Activated CD8-positive, alpha-beta memory T cell treated with anti-CD3 and anti-CD28 coated beads for 4 hours (primary cell): ENCODE measurements at places on chromosomes 7 and 10.
A peak's percentile ranks its signal among the peaks of the same experiment; 100 is the strongest.

- DNase-seq, result no peak
These were observed 264.9 kb downstream of the SKIDA1 start for GRCh38 chr10:21260506-21261149.

DNA sequence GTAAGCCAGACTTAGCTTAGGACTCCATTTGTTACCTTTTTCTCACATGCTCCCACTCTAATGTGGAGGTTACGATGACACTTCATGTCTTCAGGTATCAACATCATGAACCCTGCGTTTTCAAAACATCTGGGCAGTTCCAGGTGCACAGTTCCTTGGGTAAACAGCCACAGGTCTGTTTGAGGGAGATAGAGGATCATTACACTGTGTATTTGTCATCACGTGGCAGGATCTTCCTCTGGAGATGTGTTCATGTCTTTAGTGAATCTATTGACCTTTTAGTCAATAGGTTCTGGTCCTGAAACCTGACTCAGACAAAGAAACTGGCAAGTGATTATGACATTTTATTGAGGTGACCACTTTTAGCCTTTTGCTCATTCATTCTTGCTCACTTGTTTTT, 145.5 kb downstream of the ANKRD7 start:
- no peak for DNase-seq

DNA sequence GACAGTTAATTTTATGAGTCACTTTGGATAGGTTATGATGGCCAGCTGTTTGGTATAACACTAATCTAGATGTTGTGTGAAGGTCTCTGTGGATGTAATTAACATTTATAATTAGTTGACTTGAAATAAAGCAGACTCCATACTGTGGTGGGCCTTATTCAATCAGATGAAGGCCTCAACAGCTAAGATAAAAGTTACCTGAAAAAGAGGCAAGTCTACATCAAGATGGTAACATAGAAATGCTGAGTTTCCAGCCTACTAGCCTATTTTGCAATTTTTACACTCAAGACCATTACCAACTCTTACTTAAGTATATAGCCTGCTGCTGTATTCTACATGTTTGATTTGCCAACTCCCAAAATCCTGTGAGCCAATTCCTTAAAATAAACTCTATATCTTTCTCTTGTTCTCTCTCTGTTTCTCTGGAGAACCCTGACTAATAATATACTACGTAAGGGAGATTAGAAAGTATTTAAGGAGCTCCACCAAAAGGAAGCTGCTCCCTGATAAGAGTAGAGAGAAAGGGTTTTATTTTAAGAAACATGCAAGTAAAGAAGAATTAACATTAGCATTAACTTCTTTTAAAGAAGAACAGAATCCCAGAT, 42.7 kb downstream of the ZNF438 start:
- DNase-seq, result no peak

GRCh38 chr7:151779255-151779654, 97.7 kb downstream of the PRKAG2 start:
- no peak for DNase-seq

GRCh38 chr10:133481086-133481643, 27.4 kb downstream of the SCART1 start:
- DNase-seq, result no peak

DNA sequence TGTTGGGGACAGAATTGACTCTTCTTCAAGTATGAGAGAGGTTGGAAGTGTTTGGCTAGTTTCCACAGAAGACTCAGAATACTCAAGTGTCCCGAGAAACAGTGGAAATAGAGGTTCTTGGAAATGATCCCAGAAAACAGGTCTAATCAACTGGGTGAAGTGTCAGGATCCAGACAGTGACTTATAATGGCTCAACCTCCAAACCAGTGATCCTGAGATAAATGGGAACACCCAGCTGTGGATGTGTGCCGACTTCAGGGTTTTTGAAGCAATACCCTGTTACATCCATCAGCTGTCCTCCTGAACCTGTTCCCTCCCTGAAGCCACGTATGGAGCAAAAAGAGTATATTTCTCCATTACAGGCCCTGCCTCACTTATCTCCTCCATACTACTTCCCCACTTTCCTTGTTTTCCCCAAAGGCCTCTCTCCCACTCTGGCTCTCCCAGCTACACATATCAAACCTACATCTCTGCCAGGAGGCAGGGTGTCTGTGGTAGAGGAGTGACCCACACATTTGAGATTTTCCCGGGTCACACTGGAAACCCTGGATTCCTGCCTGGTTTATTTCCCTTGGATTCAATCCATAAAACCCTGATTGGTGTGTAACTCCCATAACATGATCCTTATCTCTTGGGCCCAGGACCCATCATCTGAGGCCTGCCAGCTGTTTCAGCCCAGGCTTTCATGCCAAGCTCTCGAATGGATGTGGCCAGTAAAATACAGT, 17.6 kb upstream of the ELOVL3 start:
- no peak for DNase-seq

- no peak for DNase-seq
These were observed 10.0 kb downstream of the CDK6 start for GRCh38 chr7:92826258-92826938.

DNA sequence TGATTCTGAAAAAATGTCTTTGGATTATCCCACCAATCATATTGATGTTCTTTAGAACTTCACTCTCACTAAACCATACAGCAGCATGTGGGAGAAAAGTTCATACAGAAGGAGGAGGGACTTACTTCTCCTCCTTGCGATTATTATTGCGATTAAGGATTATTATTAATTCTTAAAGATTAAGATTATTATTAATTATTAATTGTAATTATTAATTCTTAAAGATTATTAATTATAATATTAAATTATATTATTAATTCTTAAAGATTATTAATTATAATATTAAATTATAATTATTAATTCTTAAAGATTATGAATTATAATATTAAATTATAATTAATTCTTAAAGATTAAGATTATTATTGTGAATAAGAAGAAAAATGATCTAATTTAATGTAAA, 80.5 kb downstream of the MACC1 start:
- no peak for DNase-seq

DNA sequence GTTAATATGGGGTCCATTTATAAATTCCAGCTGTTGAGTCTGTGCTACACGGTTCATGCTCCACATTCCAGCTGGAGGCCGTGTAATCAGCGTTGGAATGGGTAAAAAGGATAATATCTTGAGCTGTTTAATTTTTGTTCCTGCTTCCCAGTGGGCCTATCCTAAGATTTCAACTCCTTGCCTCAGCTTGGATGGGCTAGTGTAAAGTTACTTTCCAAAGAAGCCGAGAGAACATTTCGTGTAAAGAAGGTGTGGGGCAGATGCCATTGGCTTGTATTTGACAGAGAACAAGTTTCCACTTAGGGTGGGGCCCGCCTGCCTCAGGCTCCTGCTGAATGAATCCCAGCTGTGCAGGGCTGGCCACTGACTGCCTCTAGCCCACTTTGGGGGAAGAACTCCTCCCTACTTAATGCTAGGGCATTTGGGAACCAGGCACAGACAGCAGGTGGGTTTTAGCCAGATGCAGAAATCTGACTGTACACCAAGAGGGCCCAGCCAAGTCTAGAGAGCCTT, 125.9 kb upstream of the LYZL2 start:
- no peak for DNase-seq

DNA sequence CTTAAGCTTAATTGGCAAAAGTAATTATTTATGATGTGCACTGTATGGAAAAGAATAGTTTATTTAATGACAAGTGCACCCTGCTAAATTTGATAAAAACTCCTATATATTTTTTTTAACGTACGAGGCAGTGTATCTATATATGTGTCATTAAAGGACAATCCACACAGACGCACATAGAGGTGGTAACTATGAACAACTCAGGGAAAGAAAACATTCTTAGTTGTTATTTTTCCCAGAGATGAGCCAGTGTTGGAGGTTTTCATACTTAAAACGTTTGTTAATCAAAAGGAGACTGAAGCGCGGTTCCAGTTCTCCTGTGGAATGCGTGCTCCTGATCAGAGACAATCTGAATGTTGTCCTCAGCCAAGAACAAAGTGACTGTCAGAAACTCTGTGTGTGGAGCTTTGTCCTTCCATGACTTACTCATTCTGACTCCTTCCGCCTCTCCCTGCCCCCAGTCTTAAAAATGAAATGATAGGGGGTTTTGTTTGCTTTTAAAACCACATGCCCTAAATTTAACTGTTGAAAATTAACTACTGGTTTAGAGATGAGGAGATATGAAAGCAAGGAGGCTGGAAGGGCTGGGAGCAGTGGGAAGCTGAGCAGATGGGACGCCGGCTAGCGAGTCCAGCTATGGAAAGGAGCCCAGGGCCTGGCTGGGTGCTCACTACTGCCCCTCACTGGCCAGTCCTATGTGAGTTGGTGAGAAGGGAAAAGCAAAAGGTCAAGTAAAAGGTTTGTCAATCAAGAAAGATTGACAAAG, 99.6 kb downstream of the SVIL start:
- no peak for DNase-seq

DNA sequence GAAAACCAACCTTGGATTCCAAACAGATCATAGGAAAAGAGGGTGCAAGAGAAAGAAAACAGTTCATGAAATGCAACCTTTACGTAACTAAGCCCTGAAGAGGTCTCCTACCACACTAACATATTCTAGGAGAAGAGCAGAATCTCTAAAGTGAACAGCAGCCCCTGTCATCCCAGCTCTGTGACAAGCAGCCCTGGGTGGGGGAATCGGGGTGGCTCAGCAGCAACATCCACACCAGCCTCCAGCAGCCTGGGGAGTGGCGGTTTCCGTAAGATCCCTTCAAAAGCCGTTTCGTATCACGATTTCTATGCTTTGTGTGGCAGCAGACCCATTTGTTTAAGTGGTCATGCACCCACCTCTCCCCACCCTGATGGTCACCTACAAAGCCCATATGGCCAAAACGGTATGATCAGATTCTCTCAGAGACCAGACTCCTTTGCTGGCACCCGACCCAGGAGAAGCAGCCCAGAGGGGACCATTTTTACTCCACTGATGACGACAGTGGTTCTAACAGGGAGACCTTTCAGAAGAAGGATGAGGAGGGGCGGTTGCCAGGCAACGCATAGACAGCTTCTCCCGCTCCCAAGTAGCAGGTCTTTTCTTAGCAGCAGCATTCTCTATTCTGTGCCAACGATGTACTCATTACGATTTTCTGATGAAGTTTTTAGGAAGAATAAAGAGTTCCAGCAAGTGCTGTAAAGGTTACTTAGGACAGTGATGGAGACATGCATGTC, 300.6 kb downstream of the DNAJB6 start:
- DNase-seq, result no peak

GRCh38 chr10:13712837-13713581, 126.2 kb downstream of the PRPF18 start:
- DNase-seq, result peak; percentile 20

- DNase-seq, result no peak
These were observed 2.7 kb downstream of the LAMB4 start for GRCh38 chr7:108127461-108127860.

DNA sequence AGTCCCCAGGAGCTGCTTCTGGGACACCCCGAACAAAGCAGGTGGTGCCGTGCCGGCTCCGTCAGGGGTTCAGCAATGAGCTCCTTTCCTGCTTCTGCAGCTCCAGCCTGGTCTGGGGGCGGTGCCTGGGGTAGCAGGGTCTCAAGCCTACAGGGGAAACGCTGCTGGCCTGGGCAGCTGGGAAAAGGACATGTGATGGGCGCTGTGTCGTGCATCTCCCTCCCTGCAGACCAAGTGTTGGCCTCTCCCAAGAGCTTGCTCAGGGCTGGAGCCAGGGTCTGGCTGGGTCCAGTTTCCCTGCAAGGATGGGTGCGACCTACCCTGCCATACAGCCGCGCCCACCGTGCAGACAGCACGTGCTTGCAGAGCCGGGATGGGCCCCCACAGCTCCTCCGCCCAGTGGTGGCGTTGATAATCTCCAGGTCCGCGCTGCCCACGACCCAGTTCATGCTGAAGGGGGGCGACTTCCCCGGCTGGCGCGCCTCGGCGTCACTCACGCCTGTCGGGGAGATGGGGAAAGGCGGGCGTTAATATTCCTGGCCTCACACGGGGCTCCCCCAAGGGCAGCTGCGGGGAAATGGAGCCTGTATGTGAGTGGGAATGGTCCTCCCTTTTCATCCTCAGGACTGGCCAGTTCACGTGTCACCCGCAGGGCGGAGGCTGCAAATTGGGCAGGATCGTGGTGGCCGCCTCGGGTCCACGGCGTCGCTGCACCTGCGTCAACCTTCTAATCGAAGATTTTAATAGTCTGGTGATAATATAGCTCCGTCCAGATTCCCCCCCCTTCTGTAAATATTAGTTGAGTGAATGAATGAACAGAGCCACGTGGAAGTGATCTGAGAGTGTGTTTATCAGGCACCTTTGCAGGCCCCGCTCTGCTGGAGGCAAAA, 128.6 kb downstream of the WDR37 start:
- no peak for DNase-seq

GRCh38 chr7:27202862-27203134, 2.9 kb upstream of the HOXA13 start:
- no peak for DNase-seq

GRCh38 chr10:93313798-93314197, 168.3 kb downstream of the MYOF start:
- DNase-seq, result no peak

GRCh38 chr10:58175990-58176900, 91.4 kb downstream of the IPMK start:
- no peak for DNase-seq

- no peak for DNase-seq
These were observed 178.1 kb downstream of the PTEN start for GRCh38 chr10:88041243-88042159.

GRCh38 chr10:119251315-119251708, 43.9 kb downstream of the GRK5 start:
- no peak for DNase-seq

GRCh38 chr10:110168601-110169481, 38.6 kb upstream of the MXI1 start:
- DNase-seq, result no peak

DNA sequence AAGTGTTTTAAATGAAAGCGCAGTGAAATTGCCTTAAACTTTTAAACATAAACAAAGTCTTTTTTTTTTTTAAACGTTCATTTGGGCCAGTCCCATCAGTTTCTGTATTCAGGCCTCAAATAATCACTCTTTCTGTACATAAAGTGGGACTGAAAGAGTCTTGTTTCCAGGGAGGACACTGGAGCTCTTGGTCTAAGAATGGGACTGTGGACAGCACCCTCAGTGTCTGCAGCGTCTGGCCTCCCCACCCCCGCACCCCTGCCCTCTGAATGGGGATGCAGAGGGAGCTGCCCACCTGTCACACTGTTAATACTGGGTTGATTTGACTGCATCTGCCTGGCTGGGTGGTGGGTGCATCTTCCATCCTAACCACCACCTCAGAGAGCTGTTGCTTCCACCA, 5.2 kb downstream of the ZNF365 start:
- DNase-seq, result no peak

- no peak for DNase-seq
These were observed 104.6 kb downstream of the PPP1R9A start for GRCh38 chr7:95011995-95012394.

- DNase-seq, result no peak
These were observed 5.5 kb downstream of the ELOVL3 start for GRCh38 chr10:102231357-102232318.

- DNase-seq, result no peak
These were observed 58.0 kb upstream of the CAV2 start for GRCh38 chr7:116441534-116441933.

DNA sequence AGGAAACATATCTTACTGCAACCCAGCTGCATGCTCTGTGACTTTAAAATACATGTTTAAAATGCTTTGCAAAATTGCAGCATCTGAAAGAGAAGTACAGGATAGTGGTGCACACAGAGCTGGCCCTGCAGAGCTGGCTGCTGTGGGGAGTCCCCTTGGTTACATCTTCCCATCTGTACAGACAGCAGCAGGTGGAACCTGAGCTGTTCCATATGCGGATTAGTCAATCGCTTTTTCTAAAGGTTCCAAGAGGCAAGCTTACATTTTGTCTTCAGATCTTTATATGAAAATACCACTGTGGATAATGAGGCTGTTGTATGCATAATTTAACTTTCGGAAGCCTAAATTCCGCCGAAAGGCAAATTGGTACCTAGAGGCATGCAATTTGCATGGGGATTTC, 444.1 kb downstream of the NRG3 start:
- DNase-seq, result no peak
